ENCODE measurements at places on chromosomes 12 and 14.

DNA sequence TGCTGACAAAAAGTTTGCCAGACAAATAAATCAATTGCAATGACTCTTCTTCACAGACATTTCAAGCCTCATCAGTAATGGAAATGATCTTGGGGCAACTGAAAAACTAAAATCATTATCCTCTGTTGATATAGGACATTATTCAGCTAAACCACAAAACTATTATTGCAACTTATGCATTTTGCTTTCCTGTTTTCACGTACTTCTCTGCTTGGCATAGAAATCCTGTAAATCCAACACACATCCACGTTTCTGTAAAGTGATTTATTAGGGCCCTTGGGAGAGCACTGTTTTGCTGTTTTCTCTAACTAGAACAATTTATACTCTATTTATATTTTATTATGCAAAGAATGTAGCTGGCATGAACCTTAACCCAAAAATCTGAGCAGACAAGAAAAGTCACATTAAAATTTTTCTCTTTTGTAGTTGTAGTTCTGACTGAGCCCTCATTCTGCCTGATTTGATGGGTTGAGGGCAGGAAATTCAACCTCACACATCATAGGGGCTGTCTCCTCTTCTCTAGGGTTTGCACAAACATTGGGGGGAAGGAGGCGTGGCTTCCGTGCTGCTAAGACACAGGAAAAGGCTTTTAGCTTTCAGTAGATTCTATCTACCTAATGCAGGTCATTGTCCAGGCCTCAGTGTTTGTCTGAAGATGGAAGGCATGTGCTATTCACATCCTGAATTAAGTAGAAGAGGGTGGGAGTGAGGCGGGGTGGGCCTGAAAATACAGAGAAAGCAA is 11.5 kb upstream of the NUP107 start:
- no peak for DNase-seq

- no peak for DNase-seq
These were observed 399.4 kb downstream of the TMEM121 start for GRCh38 chr14:105925615-105926372.

- DNase-seq = no peak
These were observed 180.8 kb downstream of the EFCAB11 start for GRCh38 chr14:89773644-89774316.

GRCh38 chr12:131194166-131194565 is 240.5 kb downstream of the ADGRD1 start:
- no peak for DNase-seq

GRCh38 chr14:105076805-105077648 is 11.8 kb upstream of the GPR132 start:
- no peak for DNase-seq

DNA sequence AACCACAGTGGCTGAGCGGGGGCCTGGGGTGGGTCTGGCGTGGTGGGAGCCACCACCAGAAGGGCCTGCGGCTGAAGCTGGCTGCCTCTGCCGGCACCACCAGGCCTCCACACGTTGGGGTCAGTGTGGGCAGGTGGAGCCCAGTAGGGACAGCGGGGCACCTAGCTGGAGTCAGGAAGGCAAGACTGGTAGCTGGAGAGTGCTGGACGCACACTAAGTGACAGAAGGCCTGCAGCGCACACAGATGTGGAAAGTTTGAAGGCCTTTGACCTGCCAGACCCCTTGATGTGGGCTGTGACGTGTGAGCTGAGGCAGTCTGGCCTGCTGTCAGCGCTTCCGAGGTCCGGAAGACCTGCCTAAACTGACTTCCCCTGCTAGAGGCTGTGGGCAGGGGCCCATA is 26.3 kb downstream of the RIN3 start:
- DNase-seq = no peak

Data from D341Med (cell line).